ENCODE measurements at places on chromosomes 1 and 21.

- no peak for DNase-seq
Observed at GRCh38 chr1:37629726-37630425, 4.8 kb downstream of the RSPO1 start.

- no peak for DNase-seq
Observed at GRCh38 chr1:170993151-170993550, 57.8 kb downstream of the MROH9 start.

DNA sequence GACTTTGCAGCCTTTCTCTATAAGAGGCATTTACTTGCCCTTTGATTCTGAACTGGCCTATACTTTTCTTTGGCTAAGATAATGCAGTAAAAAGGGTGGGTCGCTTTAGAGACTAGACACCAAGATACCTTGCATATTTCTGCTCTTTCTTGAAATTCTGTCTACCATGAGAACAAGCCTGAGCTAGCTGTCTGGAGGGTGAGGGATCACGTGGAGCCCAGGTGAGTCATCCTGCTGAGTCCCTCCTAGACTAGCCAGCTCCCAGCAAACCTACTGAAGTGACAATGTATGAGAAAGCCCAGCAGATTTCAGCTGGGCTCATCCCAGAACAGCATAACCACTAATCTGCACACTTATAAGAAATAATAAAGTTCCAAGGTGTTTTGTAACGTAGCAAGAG lies 408.0 kb upstream of the KAZN start:
- DNase-seq, result peak; percentile 18

DNA sequence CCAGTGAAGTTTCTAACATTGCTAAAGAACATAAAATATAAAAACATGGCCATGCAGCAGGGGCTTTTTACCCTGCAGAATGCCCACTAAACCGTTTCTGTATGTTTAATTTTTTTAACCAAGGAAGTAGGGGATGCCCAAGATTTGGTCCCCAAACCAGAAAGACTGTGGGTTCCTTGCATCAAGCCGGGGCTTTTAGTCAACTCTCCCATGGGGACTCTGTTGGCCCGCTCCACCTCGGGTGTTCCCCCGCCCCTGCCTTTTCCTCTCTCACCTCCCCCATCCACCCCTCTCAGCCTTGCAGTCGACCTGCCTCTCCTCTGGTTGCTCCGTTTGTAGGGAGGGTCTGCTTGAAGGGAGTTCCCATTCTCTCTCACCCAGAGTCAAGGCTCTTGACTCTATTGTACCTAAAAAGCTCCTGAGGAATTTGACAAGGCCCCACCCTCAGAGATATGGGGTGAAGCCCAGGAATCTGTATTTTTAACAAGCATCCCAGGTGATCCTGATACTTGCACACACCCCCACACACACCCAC lies 117.5 kb downstream of the TOMM20 start:
- no peak for DNase-seq

DNA sequence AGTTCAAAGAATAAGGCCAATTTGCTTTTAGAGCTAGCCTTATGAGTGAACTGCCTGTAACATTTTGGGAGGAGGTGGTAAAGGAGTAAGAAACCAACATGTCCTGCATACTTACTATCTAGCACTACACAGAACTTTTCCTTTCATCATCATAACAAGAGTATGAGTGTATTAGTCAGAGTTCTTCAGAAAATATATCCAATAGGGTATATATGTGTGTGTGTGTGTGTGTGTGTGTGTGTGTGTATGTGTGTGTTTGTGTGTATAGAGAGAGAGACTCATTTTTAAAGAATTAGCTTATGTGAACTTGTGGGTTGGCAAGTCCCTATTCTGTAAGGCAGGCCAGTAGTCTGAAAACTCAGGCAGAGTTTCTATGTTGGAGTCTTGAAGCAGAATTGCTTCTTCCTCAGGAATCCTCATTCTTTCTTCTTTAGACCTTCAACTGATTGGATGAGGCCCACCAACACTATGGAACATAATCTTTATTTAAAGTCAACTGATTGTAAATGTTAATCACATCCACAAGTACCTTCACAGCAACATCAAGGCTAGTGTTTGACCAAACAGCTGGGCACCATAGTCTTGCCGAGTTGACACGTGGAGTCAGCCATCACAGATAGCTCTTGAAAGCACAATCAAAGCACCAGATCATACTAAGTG lies 121.9 kb downstream of the CYYR1 start:
- no peak for DNase-seq

GRCh38 chr21:35663856-35664606 lies 396.3 kb downstream of the SETD4 start:
- DNase-seq, result no peak

DNA sequence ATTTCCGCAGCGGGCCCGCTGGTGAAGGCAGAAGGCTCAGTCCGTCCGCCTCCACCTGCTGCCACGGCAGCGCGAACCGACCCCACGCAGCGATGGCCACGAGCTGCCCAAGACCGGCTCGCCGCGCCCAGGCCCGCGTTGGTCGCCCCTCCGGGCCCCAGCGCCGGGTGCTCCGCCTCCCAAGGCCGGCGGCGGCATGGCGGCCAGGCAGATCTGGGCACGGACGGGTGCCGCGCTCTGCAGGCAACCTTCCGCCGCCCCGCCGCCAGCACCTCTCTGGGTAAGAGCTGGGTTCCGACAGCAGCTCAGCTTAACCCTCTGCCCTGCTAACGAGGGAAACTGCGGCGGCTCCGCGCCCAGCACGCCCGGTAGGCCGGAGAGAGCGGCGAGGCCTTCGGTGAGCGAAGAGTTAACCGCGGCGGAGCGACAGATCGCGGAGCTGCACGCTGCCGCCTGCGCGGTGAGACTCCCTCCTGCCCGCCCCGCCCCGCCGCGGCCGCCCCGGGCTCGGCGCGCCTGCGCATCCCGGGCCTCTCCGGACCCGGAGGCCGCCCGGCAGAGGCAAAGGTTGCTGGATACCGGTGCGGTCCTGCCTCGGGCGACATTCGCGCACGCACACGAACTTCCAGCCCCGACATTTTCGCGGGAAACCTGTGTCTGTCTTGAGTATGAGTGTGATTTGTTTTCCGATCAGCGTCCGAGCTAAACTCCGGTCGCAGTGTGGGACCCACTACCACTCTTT lies at the start of gene C1orf53:
C1orf53 (plus strand) TSS at position 177 of the 742 bp plus-strand sequence; CDS start at position 197, 20 bp downstream.
- DNase-seq, result no peak

DNA sequence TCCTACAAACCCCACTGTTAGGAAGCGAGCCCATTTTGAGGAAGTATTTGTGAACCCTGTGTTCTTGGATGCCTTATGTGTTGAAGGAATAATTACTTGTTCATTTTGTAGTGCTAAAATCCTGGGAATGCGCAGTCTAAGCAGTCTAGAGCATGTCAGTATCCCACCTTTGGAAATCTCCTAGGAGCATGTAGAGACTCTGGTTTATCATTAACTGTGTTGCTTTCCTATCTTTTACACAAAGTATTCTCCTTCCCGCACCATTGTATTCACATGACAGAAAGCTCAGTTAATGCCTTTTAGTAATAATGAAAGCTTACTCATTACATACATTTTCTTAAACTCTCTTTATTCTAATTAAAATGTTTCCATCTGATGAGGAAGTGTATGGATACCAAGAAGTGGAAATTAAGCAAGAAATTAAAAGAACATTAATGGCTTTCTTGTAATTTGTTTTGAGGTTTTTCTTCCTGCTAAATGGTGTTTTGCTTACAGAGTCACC lies 99.4 kb downstream of the CAMTA1 start:
- DNase-seq, result no peak

DNA sequence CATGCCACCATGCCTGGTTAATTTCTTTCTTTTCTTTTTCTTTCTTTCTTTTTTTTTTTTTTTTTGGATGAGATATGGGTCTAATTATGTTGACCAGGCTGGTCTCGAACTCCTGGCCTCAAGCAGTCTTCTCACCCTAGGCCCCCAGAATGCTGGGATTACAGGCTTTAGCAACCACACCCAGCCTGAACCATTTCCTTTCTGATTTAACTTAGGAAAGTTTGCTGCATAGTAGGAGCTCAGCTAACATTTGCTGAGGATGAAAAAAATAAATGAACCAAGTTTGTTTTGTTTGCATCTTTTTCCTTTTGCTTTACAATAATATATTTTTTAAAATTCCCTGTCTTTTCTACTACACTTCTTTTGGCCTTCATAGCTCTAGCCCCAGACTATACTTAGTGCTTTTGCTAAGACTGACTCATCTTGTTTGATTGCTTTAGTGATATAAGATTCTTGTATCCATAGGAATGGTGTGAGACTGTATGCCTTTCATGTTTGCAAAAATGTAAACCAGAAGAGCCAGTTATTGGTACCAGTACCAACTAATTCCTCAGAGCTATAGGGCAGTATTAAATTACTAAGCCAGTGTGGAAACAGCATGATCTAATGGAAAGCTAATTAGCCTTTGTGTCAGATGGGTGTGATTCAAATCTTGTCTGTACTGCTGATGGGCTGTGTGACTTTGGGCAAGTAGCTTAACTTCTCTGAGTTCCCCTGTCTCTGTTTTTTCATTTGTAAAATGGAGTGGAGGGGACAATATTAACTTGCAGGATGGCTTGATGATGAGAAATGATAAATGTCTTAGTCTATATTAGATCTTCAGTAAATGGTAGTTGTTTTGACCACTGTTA lies 66.9 kb downstream of the NFIA start:
- DNase-seq, result no peak

DNA sequence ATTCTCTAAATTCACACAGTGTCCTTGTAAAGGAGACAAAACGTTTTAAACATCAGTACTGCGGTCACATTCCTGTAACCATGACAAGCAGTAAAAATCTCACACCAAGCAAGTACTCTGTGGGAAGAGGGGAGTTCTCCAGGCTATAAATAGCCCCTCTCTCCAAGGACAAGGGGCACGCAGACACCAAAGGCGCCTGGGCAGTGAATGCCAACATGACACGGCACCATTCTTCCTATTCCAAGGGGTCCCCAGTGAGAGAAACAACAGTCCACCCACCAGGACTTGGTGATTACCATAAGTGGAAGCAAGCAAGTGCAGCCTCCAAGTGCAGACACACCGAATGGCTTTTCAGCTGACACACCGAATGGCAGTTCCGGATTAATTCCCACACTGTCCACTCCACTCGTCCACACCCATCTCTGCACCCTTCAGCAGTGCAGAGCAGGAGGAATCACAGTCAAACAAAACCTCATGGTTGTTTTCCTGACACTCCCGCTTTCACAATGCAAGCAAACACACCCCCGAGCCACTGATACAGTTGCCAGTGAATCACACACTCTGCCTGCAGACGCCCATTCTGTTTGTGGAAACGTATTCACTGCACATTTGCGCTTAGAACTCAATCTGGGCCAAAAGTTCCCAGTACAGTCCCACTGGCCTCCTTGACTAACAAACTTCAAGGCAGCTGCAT lies 1.8 kb downstream of the PTTG1IP start:
- DNase-seq, result peak; percentile 50

GRCh38 chr1:22489278-22489677 lies 37.6 kb downstream of the ZBTB40 start:
- DNase-seq, result no peak

- no peak for DNase-seq
Observed at GRCh38 chr1:162016631-162017030, 7.0 kb downstream of the OLFML2B start.

DNA sequence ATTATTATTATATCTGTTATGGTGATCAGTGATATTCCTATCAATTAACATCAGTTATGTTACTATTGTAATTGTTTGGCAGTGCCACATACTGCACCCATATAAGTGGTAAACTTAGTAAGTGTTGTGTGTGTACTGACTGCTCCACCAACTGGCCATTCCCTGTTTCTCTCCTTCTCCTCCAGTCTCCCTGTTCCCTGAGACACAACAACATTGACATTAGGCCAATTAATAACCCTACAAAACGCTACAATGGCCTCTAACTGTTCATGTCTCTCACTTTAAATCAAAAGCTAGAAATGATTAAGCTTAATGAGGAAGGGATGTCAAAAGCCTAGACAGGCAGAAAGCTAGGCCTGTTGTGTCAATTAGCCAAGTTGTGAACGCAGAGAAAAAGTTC lies 6.6 kb upstream of the THRAP3 start:
- DNase-seq, result no peak

GRCh38 chr1:147316968-147317367 lies 74.5 kb downstream of the CHD1L start:
- no peak for DNase-seq

DNA sequence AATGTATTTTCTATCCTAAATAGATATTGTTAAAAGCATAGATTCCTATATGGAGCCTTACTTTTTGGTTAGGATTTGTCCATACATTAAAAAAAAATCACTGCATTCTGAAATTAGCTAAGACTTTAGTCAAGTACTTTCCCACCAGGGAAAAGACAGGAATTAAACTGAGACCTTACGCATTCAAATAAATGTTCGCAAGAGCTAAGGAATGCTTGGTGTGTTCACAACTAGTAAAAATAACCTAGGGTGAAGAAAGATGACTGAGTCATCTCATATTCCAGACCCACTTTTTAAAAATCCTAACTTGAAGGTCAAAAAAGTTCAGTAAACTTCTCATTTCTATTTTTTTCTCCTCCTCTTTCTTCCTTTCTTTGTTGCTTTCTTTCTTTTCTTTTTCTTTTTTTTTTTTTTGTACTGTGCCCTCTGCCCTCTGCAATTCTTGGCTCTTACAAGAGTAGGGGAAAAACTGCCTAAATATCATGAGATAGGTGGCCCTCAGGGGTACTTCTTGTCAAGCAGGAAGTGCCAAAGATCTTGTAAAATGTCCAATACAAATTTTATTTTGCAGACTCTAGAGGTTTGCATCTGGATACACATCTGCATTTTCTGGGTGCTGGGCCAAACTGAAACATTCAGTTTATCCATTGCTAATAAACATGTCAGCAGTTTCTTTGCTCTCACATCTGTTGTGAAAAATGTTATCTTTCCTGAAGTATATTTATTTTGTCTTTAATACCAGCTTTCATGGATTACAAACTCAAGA lies 121.4 kb upstream of the GORAB start:
- DNase-seq, result peak; percentile 52

GRCh38 chr1:16905110-16905867 lies 9.5 kb downstream of the RNU1-2 start:
- DNase-seq, result no peak

- no peak for DNase-seq
Observed at GRCh38 chr1:2589431-2590232, 3.1 kb downstream of the PRXL2B start.

DNA sequence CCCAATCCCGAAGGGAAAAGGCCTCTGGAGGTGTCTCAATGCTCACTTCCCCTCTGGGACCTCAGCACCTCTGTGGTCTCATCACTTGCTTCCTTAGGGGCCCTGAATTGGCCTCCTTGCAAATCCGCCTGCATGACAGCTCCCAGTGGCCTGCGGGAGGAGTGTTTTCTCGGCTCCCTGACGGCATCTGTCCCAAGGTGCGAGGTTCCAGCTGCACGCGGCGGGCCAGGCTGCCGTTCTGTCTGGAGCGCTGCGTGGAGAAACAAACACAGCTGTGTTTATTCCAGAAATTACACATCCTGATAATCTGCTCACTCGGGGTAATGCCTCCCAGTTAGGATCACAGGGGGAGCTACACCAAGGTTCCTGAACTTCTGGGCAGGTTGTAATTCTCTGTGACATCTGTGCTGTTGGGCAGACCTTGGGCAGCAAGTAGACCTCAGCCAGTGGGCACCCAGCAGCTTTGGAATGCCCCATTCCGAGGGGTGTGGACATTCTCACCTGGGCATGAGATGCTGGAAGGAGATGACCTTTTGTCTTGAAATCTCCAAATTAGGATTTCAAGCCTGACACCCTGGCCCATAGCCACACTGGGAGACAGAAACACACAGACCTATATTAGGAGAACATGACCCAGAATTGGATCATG lies 18.2 kb downstream of the EPHB2 start:
- no peak for DNase-seq

All from non-pigmented ciliary epithelial cell (primary cell).